Vagina (tissue), 2 donors: ENCODE measurements at places on chromosomes 11 and 22. TPM values are rescaled to one million over a fixed set of nuclear protein-coding genes. Genes with fewer than 3 reads are reported as not detected.

DNA sequence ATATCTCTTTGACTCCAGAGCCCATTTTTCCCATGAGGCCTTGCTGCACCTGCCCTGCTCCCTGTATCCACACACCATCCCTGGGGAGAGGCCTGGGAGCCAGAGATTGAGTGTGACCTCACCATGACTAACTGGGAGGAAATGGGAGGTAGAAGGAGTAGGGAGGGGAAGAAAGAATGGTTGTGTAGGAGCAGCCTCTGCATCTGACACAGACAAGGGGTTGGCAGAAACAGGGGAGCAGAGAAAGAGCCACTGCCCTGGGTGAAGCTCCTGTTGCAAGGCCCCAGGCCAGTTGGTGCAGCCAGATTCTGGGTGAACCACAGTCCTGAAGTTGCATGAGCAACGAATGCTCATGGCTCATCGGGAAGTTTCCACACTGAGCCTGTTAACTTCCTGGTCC, 32.4 kb downstream of the POU2F3 start:
- no peak for DNase-seq
- no peak overlapping the region for H3K4me3 ChIP-seq

GRCh38 chr11:119024430-119025098, 6.0 kb downstream of the TRAPPC4 start:
- no peaks in the 10 kb centered on the region for H3K36me3 ChIP-seq
- DNase-seq, result no peak
- H3K4me3 ChIP-seq, result no peak overlapping the region
- peaks cover 37% of the 10 kb centered on the region for H3K4me1 ChIP-seq

GRCh38 chr22:46107089-46107664, 43.1 kb upstream of the PPARA start:
- H3K36me3 ChIP-seq, result peaks cover 35% of the 10 kb centered on the region
- H3K27me3 ChIP-seq, result no peaks in the 10 kb centered on the region

GRCh38 chr11:19110295-19110694, 6.7 kb upstream of the ZDHHC13 start:
- H3K4me1 ChIP-seq, result no peaks in the 10 kb centered on the region
- H3K27ac ChIP-seq, result no peak overlapping the region
- no peaks in the 10 kb centered on the region for H3K27me3 ChIP-seq

GRCh38 chr11:1219446-1219833, 3.4 kb upstream of the MUC5B start:
- H3K4me3 ChIP-seq, result no peak overlapping the region
- H3K27ac ChIP-seq, result no peak overlapping the region
- no peak for DNase-seq

The LAMTOR1 gene
- total RNA-seq, result 87.4 TPM

The GGTLC2 gene
- total RNA-seq, result not detected

The GRAP2 gene
- total RNA-seq, result 12.3 TPM
